GM03348 (cell line): ENCODE measurements at places on chromosomes 13 and 19.

DNA sequence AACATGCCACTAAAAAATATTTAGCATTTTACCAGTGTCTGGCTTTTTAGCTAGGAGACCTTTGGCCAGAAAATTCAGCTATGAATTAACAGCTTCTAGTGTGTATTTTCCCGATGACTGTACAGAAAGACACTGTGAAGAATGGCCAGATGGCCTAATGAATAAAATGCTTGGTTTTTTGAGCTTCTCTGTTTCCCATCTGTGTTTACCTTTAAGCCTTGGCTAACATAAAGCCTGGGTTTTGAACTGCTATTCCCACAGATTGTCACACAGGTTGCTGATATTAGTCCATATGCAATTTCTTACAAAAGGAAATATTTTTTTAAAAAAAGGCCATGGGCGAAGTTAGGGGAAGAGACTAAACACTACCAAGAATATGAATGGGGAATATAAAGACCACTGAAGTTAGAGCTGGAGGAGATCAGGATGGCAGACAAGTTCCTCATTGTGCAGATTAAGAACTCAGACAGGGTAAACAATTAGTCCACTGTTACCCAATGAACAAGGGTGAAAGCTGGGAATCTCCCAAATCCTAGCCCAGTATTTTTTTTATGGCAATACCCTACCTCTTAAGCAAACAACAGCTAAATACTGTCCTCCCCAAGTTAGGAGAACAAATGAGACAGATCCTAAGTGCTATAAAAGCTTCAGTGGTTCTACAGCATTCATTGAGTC lies 95.1 kb downstream of the DCT start:
- no peak for DNase-seq

- no peak for DNase-seq
Observed at GRCh38 chr13:37647031-37647650, 48.6 kb upstream of the POSTN start.

GRCh38 chr13:111916201-111916600 lies 150.7 kb upstream of the SOX1 start:
- DNase-seq = no peak

- DNase-seq = no peak
Observed at GRCh38 chr13:50809133-50810090, 34.1 kb downstream of the DLEU7 start.

DNA sequence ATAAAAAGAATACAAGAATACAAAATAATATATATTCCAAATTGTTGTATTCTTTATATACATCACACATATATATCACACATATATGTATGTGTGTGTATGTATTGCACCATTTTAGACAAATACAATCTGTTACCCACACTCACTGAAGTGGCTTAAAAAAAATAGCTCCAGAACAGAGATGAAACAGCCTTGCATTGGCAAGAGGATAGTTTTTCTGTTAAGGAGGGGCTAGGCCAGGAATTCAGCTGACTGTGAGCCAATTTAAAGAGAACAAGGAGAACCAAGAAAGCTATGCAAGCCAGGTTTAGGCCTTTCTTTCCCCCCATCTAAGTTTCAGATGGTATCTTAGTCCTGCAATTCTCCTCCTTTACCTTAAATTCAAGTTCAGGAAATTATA lies 257.5 kb downstream of the MZT1 start:
- DNase-seq = no peak

GRCh38 chr19:53659292-53659691 lies 27.5 kb downstream of the DPRX start:
- no peak for DNase-seq

GRCh38 chr13:25731536-25731935 lies 320.3 kb downstream of the SHISA2 start:
- DNase-seq = no peak

- DNase-seq = no peak
Observed at GRCh38 chr13:35770756-35771297, 294.3 kb upstream of the MAB21L1 start.

DNA sequence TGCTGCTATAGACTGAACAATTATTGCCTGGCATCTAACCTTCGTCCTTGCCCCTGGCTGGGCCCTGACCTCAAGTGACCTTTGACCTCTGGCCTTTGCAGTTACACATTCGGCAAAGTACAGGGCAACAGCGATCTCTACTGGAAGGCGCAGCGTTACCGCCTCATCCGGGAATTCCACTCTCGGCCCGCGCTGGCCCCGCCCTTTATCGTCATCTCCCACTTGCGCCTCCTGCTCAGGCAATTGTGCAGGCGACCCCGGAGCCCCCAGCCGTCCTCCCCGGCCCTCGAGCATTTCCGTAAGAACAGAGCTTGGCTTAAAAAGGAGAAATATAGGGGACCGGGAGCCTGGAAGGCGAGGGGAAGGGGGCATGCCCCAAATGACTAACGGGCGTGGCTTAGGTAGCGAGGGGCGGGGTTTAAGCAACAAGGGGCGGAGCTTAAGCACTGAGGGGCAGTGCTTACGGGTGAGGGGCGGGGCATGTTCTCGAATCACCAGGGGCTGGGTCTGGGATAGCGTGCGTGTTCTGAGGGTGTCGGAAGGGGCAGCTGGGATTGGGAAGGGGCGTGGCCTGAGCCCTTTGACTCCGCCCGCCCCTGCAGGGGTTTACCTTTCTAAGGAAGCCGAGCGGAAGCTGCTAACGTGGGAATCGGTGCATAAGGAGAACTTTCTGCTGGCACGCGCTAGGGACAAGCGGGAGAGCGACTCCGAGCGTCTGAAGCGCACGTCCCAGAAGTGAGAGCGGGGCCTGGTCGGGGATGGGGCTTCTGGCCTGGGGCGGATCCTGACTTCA lies 52.7 kb downstream of the TRPM4 start:
- no peak for DNase-seq

DNA sequence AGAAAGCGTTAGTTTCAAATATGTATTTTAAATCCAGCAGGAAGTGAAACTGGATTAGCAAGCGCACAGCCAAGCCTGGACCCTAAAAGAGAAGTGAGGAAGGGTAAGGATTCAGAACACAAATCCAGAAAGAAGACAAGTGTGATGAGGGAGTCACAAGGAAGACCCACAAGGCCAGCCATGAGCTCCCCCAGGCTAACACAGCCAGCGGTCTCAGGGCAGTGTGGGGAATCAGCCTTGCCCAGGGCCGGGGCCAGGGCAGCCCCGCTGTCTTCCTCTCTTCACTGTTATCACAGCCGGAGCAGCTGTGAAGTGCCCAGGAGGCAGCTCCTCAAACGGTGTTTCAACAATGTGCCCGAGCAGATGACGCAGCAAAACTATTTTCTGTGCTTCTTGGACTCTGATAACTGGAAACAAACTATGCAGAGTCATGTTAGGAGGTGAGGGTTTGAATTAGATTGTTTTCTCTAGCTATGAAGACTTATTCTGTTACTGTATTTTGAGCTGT lies 12.2 kb upstream of the CDC16 start:
- DNase-seq = no peak

DNA sequence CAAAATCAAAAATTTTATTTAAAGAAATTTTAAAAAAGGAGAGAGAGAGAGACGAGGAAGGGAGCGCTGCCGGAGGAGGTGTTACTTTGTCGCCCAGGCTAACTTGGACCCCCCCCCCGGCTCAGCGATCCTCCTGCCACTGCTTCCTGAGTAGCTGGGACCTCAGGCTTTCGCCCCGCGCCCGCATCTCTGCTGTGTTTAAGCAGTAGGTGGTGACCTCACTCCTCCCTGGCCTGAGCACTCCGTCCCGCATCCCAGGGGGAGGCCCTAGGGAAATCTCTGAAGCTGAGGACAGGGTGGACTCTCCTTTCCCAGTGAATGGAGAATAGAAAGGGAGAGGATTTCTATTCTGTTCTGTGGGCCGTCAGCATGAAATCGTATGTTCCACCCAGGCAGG lies 485 bp upstream of the ZNF845 start:
- DNase-seq = peak; percentile 46

DNA sequence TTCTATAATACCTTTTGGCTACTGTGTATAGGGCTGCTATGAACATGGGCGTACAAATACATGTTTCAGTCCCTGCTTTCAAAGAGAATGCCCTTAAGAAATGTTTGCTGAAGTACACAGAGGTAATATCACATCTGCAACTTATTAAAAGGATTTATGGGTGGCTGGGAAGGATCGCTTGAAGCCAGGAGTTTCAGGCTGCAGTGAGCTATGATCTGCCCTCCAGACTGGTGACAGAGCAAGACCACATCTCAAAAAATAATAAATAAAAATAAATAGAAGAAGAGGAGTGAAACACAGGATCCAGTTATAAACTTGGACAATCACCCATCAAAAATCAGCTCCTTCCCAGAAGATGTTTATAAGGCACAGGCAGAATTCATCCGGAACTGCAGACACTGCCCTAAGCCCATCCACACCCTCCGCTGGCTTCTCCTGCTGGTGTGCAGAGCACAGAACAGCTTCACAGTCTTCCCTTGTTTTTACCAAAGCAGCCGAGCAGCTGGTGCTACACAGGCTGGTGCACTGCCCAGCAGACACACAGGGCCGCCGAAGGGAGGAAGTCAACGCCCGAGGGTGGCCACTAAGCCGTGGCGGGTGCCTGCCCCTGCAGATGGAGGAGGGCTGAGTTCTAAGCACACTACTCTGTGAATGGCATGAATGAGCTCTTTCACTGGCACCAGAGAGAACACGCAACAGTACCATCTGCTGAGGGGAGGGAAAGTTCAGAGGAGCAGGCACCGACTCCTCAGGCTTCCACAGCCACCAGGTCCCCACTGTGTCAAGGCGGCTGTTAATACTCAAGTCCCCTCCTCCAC lies 44.0 kb downstream of the BRD4 start:
- peak; percentile 37 for DNase-seq

GRCh38 chr13:84118839-84119409 lies 236.7 kb upstream of the SLITRK1 start:
- peak; percentile 12 for DNase-seq

GRCh38 chr19:2974342-2975041 lies 2.9 kb upstream of the TLE6 start:
- no peak for DNase-seq

- DNase-seq = peak; percentile 62
Observed at GRCh38 chr13:66673401-66673800, 556.7 kb downstream of the PCDH9 start.

- no peak for DNase-seq
Observed at GRCh38 chr13:20831254-20831653, 57.5 kb upstream of the EEF1AKMT1 start.

DNA sequence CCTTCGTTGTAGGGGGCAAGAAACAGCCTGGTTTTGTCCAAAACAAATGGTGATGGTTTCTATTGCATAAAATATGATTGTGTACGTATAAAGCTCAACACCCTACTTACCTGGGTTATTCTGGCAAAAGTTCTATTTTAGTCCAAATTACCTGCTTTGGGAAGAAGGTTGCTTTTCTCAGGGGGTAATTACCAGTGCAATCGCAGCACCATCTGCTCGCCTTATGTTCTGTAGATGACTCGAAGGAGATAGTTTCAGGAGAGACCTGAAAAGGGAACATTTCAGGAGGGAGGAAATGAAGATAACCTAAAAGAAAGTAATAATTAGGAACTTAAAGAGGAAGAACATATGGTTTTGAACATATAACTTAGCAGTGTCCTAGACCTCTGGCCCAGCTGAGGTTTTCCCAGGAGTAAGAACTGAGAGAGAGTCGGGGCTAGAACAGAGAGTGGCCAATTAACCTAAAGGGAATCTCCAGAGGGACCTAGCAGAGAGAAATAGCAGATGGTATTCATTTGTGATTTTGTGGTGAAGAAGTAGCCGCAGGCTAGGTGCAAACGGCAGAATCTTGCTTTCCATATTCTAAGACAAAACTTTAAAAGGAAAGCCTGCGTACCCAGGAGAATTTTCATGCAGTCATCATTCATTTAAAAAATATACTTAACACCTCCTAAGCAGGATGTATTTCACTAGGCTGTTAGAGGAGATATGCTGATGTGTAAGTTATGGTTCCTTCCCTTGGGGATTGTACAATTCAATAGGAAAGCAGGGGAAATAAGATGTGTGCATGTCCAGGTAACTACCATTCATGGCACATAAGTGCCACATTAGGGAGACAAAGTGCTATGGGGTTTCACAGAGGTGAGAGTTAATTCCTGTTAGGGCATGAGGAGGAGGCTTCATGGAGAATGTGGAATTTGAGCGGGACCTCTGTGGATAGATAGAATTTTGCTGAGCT lies 113.0 kb upstream of the SLC10A2 start:
- DNase-seq = no peak

- no peak for DNase-seq
Observed at GRCh38 chr19:14553939-14554243, 18.0 kb downstream of the NDUFB7 start.

- no peak for DNase-seq
Observed at GRCh38 chr19:34578751-34579150, 97.2 kb downstream of the WTIP start.

DNA sequence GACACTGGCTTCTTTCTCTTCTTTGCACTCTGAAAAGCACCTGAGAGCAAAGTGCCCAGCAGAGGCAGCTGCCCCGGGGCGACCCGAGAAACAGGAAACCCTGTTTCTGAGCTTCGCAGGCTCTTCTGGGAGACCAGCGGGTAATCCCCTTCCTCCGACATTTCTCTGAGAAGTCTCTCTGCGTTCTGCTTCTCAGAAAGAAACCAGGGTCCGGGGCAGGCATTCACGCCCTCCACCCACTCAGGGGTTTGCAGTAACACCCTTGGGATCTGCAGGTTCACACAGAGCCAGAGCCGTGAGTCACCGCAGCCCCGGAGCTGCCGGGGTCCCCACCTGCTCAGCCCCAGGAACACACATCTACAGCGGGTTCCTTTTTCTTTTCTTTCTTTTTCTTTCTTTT lies 86.0 kb downstream of the GADD45B start:
- no peak for DNase-seq

DNA sequence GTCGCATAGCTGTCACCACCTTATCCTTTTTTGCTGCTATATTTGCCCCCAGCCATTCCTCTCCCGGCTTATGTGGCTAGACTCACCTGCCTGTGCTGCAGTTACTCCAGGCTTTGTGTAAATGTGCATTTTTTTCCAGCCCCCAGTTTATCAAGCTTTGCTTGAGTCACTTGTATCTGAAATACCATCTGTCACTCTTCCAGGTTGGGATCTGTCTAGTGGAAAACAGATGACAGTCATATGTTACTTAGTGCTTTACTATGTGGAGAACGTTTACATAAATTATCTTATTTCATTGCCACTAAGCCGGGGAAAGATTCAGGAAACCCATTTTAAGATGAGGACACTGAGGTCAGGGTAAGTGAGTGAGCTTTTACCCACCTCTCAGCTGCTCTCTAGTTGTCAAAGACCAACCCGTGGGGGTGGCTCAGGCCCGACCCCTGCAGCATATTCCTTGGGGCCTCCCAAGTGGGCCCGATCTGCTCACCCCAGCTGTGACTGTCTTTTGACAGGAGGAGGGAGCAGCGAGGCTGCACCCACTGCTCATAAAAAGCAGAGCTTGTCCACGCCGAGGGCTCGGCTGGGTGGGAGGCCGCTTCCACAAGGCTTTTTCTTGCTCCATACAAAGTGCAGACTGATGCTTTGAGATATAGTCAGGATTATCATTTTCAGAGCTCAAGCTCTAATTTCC lies 7.2 kb downstream of the GJB2 start:
- DNase-seq = no peak

- DNase-seq = no peak
Observed at GRCh38 chr13:75694722-75695121, 58.6 kb downstream of the LMO7 start.

- DNase-seq = no peak
Observed at GRCh38 chr19:35225951-35226350, 2.6 kb downstream of the FAM187B start.

- DNase-seq = no peak
Observed at GRCh38 chr19:12763100-12763499, 11.5 kb downstream of the BEST2 start.

- DNase-seq = peak; percentile 88
Observed at GRCh38 chr13:74135326-74136083, 1.3 kb upstream of the KLF12 start.

- DNase-seq = no peak
Observed at GRCh38 chr19:37466277-37466797, 907 bp downstream of the ZNF569 start.

GRCh38 chr13:41645331-41645730 lies 188.0 kb downstream of the RGCC start:
- DNase-seq = peak; percentile 84
